Foreskin melanocyte (primary cell): ENCODE measurements at places on chromosomes 4 and X.
A peak's percentile ranks its signal among the peaks of the same experiment; 100 is the strongest.

DNA sequence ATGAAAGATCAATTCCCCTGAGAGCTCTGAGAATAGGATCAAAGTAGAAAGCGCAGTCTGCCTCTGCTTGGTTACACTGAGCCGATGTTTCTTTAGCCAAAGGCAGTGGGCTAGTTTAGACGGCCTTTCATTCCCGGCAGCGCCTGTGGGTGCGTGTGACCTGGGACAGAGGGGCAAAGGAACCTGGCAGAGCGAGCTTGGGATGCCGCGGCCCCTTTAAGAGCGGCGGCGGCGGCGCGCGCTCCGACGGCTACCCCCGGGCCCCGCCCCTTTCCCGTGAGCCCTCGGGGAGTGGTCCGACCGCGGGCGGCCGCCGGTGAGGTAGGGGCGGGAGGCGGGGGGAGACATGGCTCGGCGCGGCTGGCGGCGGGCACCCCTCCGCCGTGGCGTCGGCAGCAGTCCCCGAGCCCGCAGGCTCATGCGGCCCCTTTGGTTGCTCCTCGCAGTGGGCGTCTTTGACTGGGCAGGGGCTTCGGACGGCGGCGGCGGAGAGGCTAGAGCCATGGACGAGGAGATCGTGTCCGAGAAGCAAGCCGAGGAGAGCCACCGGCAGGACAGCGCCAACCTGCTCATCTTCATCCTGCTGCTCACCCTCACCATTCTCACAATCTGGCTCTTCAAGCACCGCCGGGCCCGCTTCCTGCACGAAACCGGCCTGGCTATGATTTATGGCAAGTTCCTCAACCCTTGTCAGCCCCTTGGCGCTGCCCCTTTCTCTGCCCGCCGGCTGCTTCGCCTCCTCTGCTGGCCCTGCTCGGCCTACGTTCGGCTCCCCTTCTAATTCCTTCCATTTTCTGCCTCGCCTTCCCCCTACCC, at the start of gene SLC9A6:
Gene SLC9A6, plus strand, starts transcription at position 279 of the 816 bp plus-strand sequence. Its CDS starts 224 bp downstream, at position 503.
- peak; percentile 27 for DNase-seq

DNA sequence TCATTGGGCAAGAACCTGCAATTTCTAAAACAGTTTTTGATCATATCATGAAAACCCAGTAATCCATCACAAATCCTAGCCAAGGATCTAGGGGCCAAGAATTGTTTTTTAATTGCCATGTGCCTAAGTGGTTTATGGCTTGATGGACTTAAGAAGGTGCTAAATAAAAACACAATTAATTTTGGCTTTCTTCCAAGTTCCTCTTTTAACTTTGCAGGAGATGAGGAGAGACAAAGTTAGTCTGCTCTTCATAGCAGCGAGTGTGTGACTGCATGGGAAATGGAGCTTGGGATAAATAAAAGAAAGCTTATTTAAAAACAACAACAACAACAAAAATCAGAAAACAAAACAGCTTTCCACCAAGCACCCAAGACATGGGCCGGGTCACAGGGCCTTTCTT, 41.4 kb downstream of the ARHGEF9 start:
- no peak for DNase-seq

DNA sequence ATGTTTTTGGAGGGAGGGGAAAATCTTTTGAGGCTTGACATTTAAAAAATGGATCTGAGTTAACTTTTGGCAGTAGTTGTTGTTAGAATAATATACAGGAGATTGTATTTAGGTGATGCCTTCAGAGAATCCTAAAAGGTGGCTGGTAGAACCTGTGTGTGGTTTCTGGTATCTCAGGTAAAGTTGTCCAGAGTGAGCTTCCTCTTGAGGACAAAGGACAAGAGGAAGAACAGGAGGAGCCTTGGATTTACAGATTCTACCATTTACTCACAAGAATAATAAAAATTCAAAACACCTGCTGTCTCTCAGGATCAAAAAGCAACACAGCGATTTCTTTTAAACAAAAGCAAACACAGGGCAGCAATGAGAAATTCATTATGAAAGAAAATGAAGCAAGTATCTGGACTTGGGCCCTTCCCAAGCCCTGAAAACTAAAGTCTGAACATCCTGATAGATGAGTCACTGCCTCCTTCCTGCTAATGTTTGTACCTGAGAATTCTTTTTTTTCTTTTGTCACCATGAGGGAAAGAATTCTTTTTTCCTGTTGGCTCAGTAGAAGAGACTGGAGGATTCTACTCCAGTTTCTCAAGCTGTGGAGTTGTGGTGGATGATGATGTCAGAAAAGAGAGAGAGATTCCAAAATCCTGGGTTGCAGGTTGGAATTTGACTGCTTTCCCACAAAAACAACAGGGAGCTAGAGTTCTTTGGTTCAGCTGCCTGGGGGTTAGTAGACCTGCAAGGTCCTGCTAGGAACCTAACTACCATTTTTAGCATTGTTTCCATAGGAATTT, 31.5 kb upstream of the RAPGEF2 start:
- no peak for DNase-seq

- DNase-seq: peak; percentile 44
These were observed 200.3 kb upstream of the TENM3 start for GRCh38 chr4:182042945-182043344.

GRCh38 chr4:38111024-38111423, 150.8 kb downstream of the PTTG2 start:
- no peak for DNase-seq

- DNase-seq: no peak
These were observed 287.0 kb downstream of the ARHGAP24 start for GRCh38 chr4:85761803-85762528.

- DNase-seq: no peak
These were observed 555.2 kb upstream of the PCDH10 start for GRCh38 chr4:132593717-132594400.

DNA sequence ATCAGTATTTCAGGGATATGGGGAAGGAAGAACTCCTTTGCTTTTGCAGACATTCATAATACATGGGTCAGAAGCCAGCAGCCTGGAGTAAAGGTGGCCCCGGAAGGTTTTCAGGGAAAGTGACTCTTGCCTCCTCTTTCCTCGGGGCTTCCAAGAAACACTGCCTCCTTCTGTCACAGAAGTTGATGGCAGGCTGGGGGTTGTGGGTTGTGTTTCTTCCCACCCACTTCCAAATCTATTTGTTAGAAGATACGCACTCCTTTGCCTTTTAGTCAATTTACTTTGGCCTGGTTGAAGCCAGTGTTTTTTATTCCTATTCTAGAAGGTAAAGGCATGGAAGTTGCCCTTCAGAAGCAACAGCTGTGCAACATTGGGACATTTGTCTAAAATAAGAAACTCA, 19.7 kb downstream of the KIT start:
- no peak for DNase-seq

GRCh38 chrX:68375803-68376202, 57.5 kb downstream of the OPHN1 start:
- no peak for DNase-seq

DNA sequence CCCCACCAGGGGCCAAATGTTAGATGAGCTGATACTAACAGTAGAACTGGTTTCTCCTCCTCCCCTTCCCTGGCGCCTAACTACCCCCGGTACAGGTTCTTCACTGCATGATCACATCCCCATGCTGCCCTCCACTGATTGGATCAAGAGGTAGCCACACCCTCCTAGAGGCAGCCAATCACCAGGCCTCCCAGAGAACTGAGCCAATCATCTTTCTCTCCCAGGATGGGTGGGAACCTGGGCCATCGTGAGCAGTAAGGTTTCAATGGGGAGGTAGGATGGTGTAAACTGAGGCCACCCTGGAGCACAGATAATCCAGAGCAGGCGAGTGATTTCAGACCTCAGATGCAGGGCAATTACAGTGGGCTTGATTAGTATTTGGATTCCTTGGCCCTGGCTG, 64.2 kb downstream of the PPP2R2C start:
- no peak for DNase-seq

GRCh38 chr4:20591571-20591970, 108.7 kb upstream of the PACRGL start:
- DNase-seq: no peak

- DNase-seq: no peak
These were observed 308.2 kb upstream of the EMCN start for GRCh38 chr4:100826067-100826466.

- no peak for DNase-seq
These were observed 1362.4 kb upstream of the ADGRL3 start for GRCh38 chr4:59837751-59838150.

DNA sequence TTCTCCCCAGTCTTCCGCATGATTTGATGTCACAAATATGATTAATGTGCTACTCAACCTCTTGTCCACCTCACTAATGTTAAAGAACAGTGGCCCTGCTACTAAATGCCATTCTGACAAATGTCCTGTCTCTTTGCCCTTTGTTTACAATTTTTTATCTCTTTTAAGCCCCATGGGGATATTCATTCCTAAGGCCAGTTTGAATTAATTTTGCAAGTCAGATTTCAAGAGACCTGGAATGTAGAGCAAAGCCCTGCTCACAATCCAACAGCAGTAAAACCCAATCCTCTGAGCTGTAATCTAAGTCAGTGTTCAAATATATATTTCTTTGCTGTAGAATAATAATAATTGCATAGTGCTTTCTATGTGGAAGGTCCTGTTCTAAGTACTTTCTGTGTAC, 81.2 kb downstream of the LDB2 start:
- no peak for DNase-seq

DNA sequence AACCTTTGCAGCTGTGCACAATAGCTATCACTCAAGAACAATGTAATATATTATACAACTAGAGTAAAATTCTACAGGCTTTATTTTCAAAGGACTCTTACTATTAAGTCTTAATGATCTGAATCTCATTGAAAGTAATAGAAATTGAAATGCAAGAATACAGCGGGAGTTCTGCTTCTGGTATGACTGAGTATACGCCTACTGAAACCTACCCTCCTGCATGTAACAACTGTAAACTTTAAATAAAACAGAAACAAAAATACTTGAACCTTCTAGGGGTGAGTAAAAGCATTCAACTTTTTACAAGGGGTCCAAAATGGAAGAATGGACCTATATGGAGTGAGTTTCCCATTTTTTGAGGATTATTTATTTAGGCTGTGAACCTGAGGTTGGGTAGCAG, 13.5 kb downstream of the DCHS2 start:
- no peak for DNase-seq

- DNase-seq: no peak
These were observed 21.7 kb downstream of the LETM1 start for GRCh38 chr4:1834047-1834775.

DNA sequence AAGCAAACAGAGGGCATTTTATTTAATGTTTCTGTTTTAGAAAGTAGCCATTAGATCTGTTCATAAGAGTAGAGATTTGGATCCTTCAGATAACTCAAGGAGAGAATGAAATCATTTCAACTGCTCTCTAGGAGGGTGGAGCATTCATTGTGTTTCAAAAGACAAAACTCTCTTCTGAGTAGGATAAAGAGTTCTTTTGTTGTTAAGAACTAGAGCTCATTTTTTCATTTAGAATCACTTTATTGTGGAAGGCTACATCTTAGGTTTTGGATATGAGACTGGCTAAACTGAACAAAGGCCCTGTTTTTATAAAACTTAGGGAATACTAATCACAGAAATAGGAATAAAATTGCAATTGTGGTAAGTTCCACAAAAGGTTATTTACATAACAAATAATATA, 193.9 kb upstream of the PCDH10 start:
- DNase-seq: peak; percentile 65

GRCh38 chr4:38411092-38411491, 252.9 kb upstream of the KLF3 start:
- no peak for DNase-seq

DNA sequence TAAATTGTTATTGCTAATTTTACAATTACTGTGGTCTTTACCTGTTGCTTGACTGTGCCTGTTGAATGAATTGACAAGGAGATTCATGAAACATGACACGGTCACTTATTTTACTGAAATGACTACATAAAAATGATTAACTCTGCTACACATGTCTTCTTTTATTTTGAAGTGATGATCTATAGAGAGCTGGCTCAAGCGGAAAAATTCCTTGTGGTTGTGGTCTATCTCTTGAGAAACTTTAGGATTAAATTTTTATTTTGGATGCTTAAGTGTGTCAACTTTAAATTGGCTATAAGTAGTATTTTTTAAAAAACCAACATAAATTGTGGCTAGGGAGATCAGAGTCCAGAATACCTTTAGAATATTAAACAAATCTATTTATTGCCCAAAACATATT, 131.8 kb upstream of the PITX2 start:
- no peak for DNase-seq

- no peak for DNase-seq
These were observed 145.1 kb downstream of the BEND2 start for GRCh38 chrX:18075603-18076002.

GRCh38 chr4:24024157-24024556, 134.3 kb upstream of the PPARGC1A start:
- no peak for DNase-seq

- no peak for DNase-seq
These were observed 5.0 kb downstream of the ADH7 start for GRCh38 chr4:99430106-99430505.

GRCh38 chr4:87982036-87982435, 6.5 kb downstream of the SPP1 start:
- DNase-seq: no peak

GRCh38 chr4:101033986-101034385, 313.3 kb downstream of the PPP3CA start:
- DNase-seq: no peak

- DNase-seq: peak; percentile 1
These were observed 115.4 kb upstream of the ESX1 start for GRCh38 chrX:104370089-104370488.

- no peak for DNase-seq
These were observed 111.6 kb upstream of the PRKG2 start for GRCh38 chr4:81326581-81326980.
